Stimulated activated CD8-positive, alpha-beta memory T cell treated with anti-CD3 and anti-CD28 coated beads, Interleukin-4, amount 100 ng/mL, for 1 hour (primary cell): ENCODE measurements at places on chromosomes 4 and X.

GRCh38 chr4:38189445-38189844 is 229.2 kb downstream of the PTTG2 start:
- DNase-seq = no peak

DNA sequence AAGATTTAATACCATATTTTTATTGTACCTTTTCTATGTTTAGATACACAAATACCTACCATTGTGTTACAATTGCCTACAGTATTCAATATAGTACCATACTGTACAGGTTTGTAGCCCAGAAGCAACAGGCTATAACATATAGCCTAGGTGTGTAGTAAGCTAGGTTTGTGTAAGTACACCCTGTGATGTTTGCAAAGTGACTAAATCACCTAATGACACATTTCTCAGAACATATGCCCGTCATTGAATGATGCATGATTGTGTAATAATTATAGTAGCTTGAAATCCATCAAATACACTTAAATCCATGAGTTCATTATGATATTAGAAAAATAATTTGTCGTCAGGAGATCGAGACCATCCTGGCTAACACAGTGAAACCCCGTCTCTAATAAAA is 30.8 kb downstream of the GAB3 start:
- no peak for DNase-seq

- DNase-seq = no peak
These were observed 10.5 kb downstream of the NELFA start for GRCh38 chr4:1998296-1998695.

- DNase-seq = no peak
These were observed 70.2 kb upstream of the AFAP1 start for GRCh38 chr4:8009710-8010511.

- DNase-seq = no peak
These were observed 343.6 kb upstream of the TACR3 start for GRCh38 chr4:104063341-104063740.
